ENCODE measurements at places on chromosomes 3 and 15.
A peak's percentile ranks its signal among the peaks of the same experiment; 100 is the strongest.

DNA sequence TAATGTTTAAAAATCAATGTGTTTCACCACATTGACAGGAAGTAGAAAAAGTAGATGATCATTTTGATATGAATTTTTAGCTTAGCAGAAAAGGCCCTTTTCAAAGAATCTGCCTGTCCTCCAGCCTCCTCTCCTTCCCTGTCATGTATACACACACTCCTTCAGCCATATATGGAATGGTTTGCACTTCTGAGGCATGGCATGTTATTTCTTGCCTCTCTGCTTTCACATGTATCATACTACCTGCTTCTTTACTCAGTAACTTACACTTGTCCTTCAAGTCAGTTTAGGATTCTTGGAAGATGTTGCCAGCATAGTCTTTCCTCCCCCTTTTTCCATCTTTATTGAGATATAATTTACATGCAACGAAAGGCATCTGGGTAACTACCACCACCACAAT lies 79.0 kb downstream of the REC114 start:
- no peak for DNase-seq

GRCh38 chr3:147589016-147589415 lies 179.9 kb downstream of the ZIC1 start:
- no peak for DNase-seq

- DNase-seq: peak; percentile 29
Measured at GRCh38 chr15:92889390-92890107, 10.6 kb upstream of the CHD2 start.

GRCh38 chr3:103894162-103894822 lies 1459.5 kb downstream of the ZPLD1 start:
- no peak for DNase-seq

GRCh38 chr3:156764751-156765150 lies 61.4 kb upstream of the LEKR1 start:
- DNase-seq: no peak

DNA sequence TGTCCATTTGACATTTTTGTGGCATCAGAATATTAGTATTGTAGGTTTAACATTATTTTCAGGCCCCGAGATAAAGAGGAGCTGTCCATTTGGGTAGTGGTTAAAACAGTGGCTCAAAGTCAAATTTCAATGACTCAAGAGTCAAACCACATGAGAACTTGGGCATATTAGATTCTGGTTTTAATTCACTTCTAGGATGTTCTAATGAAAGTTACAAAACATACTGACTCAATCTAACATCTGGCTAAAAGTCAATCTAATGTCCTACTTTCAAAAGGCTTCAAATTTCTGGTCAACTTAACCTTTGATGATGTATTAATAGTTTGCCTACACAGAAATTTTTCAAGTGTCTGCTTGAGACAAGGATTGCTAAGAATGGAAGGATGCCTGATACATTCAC lies 112.4 kb downstream of the ABI3BP start:
- DNase-seq: no peak

DNA sequence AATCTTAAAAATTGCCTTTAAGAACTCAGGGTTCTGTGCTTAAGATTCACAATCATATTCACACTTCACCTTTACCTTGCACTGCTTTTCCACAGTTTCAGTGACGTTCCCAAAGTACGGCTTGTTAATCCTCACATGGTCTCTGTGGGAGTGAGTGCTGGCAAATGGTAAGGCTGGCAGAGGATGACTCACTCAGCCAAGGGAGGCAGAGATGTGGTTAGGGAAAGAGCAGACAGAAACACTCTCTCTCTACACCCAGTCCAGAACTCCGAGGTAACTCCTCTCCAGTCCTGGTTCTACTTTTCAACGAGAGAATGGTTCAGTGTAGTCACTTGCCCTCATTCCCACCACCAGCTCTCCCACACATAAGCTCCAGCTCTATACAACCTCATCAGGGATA lies 33.1 kb downstream of the RASGRP1 start:
- DNase-seq: no peak

All from CD4-positive, alpha-beta T cell treated with Interleukin-12 subunit alpha and Interleukin-12 subunit beta, for 1 hour (primary cell).